ENCODE measurements at places on chromosomes 12 and 14.

DNA sequence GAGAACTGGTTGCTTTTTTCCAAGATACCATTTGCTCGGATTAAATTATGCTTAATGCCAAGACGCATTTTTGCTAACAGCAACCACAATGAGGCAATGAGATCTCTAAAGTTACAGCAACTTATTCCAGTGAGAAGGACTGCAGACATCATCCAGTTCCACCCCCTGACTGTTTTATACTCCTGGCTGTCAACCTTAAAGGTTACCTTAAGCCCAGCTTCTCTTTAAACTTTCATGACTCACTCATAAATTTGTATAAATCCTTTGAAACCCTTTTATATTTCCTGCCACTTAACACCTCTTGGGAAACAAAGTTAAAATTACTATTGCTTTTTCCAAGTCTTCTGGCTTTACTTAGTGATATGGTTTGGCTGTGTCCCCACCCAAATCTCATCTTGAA is 80.2 kb downstream of the TMTC1 start:
- DNase-seq, result no peak

DNA sequence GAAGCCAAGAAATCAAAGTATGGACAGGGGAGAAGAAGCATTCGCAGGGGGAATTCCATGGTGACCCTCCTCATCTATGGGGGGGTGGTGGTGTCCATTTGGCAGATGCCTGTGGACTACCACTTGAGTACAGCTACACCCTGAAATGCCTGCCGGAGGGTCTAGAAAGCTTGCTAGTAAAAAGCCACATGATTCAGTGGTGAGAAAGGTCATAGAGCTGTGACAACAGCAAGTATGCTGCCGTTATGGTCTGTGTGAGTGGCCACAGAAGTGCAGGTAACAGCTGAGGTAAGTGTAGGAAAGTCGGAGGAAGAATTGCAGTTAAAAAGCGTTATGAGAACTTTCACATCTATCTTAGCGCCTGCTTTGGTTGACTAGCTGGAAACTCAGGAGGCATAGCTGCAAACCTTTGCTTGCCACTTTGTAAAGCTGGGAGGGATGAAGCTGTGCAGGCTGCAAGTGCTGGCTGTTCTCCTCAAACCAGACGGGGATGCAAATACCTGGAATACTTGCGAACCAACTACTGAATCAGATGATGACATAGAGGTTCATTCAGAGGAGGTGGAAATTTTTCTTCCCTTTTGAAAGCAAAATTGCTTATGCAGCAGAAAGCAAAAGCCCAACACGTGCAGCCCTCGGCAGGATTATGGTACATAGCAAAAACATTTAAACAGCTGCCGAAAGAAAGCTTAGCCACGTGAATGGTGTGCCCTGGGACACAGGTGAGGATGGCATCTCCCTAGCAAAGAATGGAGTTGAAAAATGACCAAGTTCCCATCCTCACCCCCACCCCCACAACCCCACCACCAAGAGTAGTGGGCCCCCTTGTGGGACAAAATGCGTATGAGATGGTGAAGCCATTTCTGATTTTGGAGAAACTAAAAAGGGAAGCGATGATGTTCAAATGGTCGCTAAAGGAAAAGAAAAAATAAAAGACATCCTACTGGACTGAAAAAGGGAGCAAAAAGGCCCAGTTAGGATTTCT is 287.0 kb downstream of the RERGL start:
- DNase-seq, result no peak

- DNase-seq, result no peak
Observed at GRCh38 chr14:104364830-104365229, 214.7 kb upstream of the C14orf180 start.

DNA sequence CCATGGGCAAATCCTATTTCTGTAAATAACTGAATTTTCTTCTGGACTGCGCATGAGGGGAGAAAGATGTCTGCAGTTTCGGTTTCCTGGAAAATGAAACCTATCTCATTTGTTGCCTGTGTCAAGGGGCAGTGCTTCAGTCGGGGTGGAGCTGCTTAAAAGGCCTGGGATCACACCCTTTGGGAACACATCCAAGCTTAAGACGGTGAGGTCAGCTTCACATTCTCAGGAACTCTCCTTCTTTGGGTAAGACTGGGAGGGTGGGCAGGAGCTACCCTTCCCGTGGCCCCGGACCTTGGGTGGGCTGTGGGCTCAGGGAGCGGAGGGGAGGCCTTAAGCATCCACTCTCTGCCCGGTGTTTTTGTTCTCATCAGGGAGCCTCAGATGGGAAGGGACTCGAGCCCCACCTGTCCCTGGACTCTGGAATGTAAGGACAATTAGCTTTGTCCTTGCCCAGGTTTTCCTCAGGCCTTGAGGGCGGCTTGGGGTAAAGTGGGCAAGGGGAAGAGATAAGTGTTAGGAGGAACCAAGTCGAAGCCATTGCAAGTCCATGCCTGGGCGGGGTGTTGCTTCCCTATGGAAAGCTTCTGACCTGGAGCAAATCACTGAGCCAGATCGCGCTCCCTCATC is at the start of gene IFI27:
IFI27 (plus strand) TSS at position 185 of the 630 bp plus-strand sequence.
- DNase-seq, result no peak

DNA sequence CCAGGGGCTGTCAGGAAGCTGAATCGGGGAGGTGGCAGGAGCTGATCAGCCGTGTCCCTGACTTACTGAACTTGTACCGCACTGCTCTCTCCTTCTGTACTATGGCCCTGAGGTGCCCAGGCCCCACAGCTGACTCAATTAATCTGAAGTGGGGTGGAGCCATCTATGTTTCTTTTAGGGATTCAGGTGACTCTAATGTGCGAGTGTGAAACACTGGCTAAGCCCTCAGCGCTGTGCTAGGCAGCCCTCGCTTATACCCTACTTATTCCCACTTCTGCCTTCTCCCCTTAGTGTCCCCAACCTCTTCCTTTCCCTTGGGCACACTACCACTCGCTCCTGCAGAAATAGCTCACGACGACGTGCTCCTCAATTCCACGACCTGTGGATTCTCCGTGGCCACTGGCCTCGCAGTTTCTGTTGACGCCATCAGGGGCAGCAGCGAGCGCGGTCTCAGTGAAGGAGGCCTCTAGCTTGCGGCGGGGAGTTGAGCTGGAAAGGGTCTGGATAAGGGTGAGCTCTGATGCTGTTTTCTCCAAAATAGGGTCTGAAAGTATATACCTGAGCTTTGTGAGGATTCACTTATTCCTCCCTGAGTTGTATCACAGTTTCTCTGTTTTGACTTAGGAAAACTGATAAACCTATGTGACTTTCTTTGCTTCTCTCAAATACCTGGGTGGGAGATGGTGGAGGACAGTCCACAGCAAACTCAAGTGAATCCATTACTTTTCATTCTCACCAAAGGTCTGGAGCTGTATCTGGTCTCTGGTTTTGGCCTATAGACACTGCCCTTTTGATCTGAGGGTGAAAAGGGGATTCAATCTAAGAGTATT is 167.6 kb downstream of the SLC41A2 start:
- DNase-seq, result no peak
